ENCODE measurements at places on chromosomes 5 and 9. TPM values are rescaled to one million over a fixed set of nuclear protein-coding genes. Genes with fewer than 3 reads are reported as not detected.

GRCh38 chr5:124678922-124679519, 67.4 kb downstream of the ZNF608 start:
- H3K27ac ChIP-seq = peak overlapping the region; percentile 48
- H3K4me1 ChIP-seq = peaks cover 32% of the 10 kb centered on the region
- no peaks in the 10 kb centered on the region for H3K36me3 ChIP-seq
- DNase-seq = no peak
- H3K27me3 ChIP-seq = no peaks in the 10 kb centered on the region

Gene BAAT
- total RNA-seq = 18.6 TPM

Gene SPINK13
- not detected for total RNA-seq

DNA sequence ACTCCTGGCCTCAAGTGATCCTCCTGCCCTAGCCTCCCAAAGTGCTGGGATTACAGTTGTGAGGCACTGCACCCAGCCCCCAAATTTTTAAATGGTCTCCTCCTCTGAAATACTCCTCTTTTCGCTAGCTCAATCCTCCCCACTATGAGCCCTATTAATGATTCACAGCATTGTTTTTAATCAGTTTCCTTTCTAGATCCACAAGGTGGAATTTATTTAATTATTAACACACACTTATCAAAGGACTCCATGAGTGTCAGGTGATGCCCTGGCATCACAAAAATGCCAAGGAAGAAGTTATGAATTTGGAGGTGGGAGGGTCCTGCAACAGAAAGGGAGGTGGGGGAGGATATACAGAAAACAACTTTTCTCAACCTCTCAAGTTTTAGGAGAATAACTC, 806.5 kb downstream of the PRELID2 start:
- H3K36me3 ChIP-seq = no peaks in the 10 kb centered on the region
- H3K27ac ChIP-seq = no peak overlapping the region
- H3K4me1 ChIP-seq = no peaks in the 10 kb centered on the region
- H3K4me3 ChIP-seq = no peak overlapping the region
- DNase-seq = no peak

Gene HAVCR1
- total RNA-seq = not detected

DNA sequence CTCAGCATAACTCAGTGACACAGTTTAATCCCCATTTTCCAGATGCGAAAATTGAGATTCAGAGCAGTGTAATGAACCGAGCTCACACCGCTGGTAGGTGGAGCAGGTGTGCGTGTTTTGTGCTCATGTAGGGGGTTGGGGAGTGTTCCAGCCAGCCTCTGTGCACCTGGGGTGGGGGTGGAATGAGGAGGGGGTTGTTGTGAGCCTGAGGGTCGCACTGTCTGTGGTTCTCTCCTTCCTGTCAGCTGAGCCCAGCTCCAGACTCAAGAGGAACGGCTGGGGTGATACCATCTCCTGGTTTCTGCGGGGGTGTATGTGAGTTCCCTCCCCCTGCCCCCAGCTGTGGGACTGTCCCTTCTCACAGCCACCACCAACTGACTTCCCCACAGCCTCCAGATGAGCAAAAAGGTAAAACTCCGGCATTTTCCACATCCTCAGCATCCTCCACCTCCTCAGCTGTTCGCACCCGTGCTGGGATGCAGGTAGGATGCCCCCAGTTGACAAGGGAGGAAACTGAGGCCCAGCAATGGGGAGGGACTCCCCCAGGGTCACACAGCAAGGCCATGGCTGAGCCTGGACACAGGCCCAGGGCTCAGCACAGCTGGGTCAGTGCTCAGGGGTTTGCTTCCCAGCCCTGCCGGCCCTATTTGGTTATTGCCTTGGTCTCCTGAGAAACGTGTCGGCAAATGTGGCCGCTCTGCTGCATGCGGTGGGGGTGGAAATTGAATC, 2.1 kb downstream of the SH2D3C start:
- no peak for DNase-seq
- H3K36me3 ChIP-seq = peaks cover 21% of the 10 kb centered on the region
- no peak overlapping the region for H3K27ac ChIP-seq
- H3K4me1 ChIP-seq = no peaks in the 10 kb centered on the region

GRCh38 chr5:139845846-139846681, 50.5 kb downstream of the PSD2 start:
- H3K36me3 ChIP-seq = no peaks in the 10 kb centered on the region
- no peak overlapping the region for H3K27ac ChIP-seq
- H3K4me3 ChIP-seq = no peak overlapping the region

All from left lung (tissue), 14 donors.